Activated naive CD4-positive, alpha-beta T cell treated with anti-CD3 and anti-CD28 coated beads, Interleukin-2, amount 10 ng/mL, durations not matched to agents 5 hours and 36 hours (primary cell): ENCODE measurements at places on chromosomes 11 and 22. TPM values are rescaled to one million over a fixed set of nuclear protein-coding genes. Genes with fewer than 3 reads are reported as not detected.

Gene GLYATL1
- not detected for total RNA-seq

Gene IGSF22
- 1.2 TPM for total RNA-seq

Gene KDM4E
- total RNA-seq, result not detected

Gene C11orf16
- total RNA-seq, result not detected

Gene SYT12
- total RNA-seq, result not detected

Gene LRP4
- 0.24 TPM for total RNA-seq

Gene MRGPRF
- total RNA-seq, result not detected

Gene LMNTD2
- total RNA-seq, result 4.5 TPM

Gene MS4A15
- total RNA-seq, result not detected

Gene PGA5
- total RNA-seq, result not detected

Gene OR4D10
- not detected for total RNA-seq

Gene GRAP2
- 112 TPM for total RNA-seq

Gene APOBEC3F
- 23.8 TPM for total RNA-seq

Gene CCDC73
- total RNA-seq, result not detected

Gene SHANK3
- not detected for total RNA-seq

Gene NEFH
- total RNA-seq, result 1.3 TPM

Gene MMP3
- not detected for total RNA-seq

Gene FGF3
- not detected for total RNA-seq

Gene KRTAP5-1
- total RNA-seq, result not detected

Gene TRIM48
- not detected for total RNA-seq

Gene RAG2
- not detected for total RNA-seq

Gene GRK3
- total RNA-seq, result 36.9 TPM

Gene MMP27
- not detected for total RNA-seq

Gene RAB39A
- total RNA-seq, result not detected

Gene PCNX3
- total RNA-seq, result 41.9 TPM
